ENCODE measurements at places on chromosomes 4 and X.

- DNase-seq: peak; percentile 85
Observed at GRCh38 chr4:127698789-127699200, 31.4 kb upstream of the SLC25A31 start.

GRCh38 chr4:138118270-138118669 is 123.9 kb downstream of the SLC7A11 start:
- DNase-seq: no peak

DNA sequence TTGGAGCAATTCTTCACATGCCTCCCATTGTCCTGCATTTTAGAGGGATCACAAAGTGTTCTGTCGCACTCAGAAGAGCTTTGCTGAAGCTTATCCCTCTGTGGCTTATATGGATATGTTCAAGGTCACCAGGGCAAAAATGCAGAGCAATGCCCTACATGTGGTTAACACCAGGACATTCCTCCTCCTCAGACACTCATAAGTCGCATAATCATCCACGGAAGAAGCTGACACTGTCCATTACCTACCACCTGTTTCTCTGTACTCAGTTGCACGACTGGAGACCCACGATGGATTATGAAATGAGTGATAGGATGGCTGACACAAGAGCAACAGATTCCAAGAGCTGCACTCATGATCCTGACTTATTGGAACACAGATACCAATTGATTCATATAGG is 68.7 kb upstream of the PRDX4 start:
- DNase-seq: no peak

DNA sequence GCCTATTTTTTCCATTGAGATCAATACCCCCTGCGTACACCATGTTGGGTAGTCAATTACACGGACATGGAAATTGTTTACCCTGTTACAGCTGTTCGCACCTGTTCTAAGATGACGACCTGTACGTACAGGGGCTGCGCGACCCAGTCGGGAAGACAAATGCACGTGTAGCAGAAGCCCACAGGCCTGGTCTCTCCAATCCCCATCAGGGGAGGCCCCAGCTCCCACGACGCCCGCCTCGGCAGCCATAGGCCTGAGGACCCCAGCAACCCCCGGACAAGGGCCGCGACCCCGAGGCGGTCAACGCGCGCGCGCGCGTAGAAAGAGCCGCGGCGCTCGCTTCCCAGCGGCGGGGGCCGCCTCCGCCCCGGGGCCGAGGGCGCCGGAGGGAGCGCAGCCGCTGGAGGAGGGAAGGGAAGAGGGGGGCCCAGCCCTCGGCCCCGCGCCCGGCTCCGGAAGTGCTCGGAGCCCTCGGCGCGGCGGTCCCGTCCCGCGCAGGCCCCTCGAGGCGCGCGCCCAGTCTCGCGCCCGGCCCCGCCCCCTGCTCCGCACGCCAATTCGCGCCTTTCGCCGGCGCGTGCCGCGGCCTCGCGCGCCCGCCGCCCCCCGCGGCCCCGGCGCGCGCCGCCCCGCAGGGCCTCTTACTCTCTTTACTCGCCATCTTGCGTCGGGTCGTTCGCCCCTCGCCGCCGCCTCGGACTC is 618 bp downstream of the RBBP7 start:
- DNase-seq: peak; percentile 5

Measured in RWPE1 (cell line).